ENCODE measurements at places on chromosomes 6 and 20.

DNA sequence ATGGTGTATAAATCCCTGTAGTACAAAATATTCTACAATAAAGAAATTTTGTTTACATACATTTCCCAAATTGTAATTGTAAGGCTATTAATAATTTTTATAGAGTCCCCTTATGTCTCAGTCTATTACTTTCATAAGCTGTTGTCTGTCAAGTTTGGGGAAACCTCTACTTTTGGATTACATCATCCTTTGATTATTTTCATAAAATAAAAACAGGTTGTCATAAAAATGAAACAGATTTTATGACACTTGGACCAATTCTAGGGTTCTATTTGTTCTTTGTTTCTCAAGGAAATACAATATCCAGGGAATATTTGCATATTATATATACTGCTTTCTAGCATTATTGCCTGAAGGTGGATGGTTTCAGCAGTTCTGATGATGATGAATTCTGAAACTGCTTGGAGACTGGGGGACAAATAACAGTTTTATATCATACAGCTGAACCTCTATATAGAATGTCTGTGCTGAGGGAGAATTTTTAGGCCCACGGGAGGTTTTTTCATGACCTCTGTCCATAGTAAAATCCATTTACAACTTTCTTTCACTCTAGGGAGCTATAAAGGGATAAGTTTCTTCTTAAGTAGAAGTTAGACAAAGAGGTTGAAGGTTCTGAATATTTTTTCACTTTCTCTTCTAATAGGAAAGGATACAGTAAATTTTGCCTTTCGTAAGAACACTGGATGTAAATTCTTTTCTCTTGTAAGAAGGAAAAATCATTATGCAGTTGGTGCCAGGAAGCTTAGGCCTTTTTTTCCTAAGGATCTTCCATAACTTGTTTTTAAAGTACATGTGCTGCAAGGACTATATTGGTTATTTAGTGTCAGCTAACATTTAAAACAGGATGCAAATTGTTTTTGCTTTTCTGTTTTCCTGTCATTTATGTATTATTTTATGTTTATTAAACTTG lies 58.0 kb downstream of the CD2AP start:
- no peak for DNase-seq

DNA sequence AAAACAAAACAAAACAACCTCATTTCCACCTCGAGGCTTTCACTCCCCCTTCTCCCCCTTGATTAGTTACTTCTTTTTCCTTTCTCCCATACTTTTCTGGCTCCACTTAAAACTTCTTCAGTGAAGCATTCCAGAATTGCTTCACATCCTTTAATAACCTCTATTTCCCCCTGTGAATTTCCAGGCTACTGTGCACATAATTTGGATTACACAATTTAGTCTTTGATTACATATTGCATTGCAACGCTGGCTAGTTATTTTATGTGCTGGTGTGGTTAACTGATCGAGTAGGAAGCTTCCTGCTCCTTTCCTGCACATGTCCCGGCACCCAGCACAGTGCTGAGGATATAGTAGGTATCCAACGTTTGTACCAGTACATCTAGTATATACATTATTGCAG lies 28.1 kb upstream of the EEF1E1 start:
- DNase-seq: no peak

GRCh38 chr6:22682979-22683378 lies 113.6 kb downstream of the HDGFL1 start:
- DNase-seq: no peak

GRCh38 chr6:36851626-36852025 lies 12.4 kb upstream of the CPNE5 start:
- no peak for DNase-seq

DNA sequence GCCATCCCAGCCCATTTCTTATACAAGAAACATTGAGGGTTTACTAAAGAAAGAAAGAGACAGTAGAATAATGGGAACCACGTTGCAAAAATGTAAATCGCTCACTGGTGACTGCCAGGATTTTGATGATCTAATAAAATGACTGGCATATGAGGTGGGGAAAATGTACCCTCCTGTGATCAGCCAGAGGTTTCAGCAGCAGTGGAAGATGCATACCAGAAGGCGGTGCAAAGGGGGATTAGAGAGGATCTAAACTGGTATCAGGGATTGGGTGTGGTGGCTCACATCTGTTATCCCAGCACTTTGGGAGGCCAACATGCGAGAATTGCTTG lies 60.8 kb upstream of the DDR1 start:
- DNase-seq: no peak

All from activated CD8-positive, alpha-beta memory T cell treated with anti-CD3 and anti-CD28 coated beads, Interleukin-2, amount 50 U/mL, for 48 hours (primary cell).